ENCODE measurements at places on chromosomes 5 and 9.

DNA sequence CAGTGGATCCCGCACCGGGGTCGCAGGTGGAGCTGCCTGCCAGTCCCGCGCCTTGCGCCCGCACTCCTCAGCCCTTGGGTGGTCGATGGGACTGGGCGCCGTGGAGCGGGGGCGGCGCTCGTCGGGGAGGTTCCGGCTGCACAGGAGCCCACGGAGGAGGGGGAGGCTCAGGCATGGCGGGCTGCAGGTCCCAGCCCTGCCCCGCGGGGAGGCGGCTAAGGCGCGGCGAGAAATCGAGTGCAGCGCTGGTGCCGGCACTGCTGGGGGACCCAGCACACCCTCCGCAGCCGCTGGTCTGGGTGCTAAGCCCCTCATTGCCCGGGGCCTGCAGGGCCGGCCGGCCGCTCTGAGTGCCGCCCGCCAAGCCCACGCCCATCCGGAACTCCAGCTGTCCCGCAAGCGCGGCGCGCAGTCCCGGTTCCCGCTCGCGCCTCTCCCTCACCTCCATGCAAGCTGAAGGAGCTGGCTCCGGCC, 120.6 kb upstream of the MEF2C start:
- no peak for DNase-seq

- no peak for DNase-seq
Observed at GRCh38 chr9:3035579-3036332, 191.9 kb upstream of the PUM3 start.

GRCh38 chr5:41527201-41527779, 16.9 kb upstream of the PLCXD3 start:
- peak; percentile 61 for DNase-seq

GRCh38 chr9:136239135-136239982, 6.3 kb downstream of the QSOX2 start:
- no peak for DNase-seq

DNA sequence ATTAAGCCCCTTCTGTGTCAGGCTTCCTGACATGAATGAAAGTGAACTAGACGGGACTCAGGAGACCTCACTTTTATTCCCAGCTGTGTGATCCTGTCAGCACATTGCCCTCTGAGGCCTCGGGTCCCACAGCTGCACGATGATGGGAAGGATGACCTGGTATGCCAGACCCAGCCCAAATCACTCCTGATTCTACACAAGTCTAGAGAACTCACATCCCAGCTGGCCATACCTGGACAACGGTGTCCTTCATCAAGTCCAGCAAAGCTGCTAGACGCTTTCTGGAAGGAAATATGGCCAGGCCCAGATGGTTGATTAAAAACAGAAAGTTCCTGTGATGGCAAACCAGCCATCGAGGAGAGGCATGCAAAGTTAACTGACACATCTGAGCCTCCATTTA, 118.0 kb upstream of the FSTL4 start:
- no peak for DNase-seq

DNA sequence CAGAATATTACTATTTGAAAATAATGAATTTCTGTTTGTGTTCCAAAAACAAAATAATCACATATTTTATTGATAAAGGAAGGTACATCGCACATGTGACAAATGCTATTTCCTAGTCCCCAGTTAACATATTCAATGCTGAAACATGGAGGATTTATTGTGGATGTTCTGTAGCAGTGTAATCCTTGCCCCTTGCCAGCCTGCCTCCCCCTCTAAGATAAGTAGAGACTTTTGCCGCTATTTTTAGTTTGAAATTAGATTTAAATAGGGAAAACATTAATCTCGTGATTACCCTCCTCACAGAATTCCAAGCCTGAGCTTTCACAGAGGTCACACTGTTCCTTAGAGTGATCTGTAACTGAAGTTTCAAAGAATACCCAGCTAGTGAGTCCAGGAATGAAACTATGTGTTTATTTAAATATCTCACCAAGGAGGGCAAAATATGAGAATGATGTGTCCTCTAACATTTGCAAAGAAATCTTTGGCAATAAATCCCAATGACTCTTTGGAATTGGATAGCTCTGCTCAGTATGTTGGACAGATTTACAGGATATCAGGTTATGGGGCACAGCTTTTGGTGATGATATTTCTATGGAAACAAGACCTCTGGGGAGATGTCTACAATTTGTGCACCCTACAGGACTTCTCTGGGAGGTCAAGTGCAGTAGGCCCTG, 17.3 kb downstream of the CTXN3 start:
- no peak for DNase-seq

DNA sequence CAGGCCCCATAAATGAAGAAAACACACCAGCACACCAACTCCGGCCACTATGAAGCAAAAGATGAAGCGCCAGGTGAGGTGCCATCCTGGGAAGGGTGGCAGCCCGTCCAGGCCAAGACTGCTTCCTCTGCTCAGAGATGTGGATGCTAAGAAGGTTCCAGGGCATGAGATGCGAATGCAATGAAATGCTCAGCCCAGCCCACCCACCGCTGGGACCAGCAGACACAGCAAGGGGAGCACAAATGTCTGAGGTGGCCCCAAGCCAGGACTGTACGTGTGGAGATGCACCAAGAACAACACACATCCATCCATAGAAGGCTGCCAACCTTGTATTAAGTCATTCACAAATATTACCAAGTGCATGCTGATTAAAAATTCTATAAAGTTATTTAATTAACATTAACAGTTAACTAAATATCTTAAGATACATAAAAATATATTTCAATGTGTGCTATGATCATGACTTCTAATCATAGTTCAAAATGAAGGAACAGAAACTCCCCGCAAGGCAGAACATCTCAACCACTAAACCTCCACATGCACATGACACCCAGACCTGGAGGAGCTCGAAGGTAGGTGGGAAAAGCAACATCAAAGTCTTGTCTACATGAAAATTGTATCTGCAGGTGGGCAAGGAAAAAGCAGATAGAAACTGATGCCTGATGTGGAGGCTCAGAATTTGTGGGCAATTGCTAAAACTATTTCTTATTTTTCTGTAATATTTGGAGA, 43.7 kb downstream of the BICD2 start:
- DNase-seq = no peak

- no peak for DNase-seq
Observed at GRCh38 chr9:5910413-5911057, 19.8 kb downstream of the MLANA start.

DNA sequence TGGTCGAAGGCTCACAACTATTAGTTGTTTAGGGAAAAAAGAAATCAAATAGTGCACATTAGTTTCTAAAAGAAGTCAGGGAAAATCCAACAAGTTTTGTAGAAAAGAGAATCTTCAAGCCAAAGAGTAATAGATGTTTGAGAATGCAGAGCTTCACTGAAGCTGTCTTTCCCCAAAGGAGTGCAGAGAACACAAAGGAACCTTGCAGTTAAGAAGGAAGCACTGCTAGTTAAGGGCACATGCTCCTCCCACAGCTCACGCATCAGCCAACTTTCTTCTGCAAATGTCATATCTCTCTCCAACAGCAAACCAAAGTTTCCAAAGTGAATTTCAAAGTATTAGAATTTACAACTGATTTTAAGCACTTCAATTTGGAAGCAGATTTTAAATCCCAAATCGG, 116.4 kb upstream of the FST start:
- DNase-seq = no peak

- no peak for DNase-seq
Observed at GRCh38 chr9:94967482-94967881, 241.0 kb downstream of the AOPEP start.
